ENCODE measurements at places on chromosomes 11 and 22.

DNA sequence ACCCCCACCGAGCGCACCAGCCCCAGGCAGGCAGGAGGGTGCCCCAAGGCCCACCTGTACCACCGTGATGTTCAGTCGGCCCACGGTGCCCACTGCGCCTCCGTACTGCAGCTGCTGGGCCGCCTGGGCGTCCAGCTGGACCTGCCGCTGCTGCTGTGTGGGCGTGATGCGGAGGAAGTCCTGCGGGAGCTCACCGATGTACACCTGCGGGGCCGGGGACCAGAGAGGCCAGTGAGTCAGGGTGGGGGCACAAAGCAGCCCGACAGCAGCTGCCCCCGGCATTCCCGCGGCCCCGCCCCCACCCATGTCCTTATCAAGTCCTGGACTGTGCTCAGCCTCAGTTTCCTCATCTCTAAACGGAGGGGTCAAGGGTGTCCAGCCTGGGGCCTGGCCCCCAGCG lies 13.8 kb downstream of the TOLLIP start:
- DNase-seq, result no peak

GRCh38 chr11:1548221-1549070 lies 23.6 kb downstream of the DUSP8 start:
- DNase-seq, result no peak

- peak; percentile 59 for DNase-seq
Observed at GRCh38 chr11:12175694-12176241, 65.4 kb downstream of the MICAL2 start.

- peak; percentile 16 for DNase-seq
Observed at GRCh38 chr22:37999640-38000272, 15.4 kb upstream of the SOX10 start.

GRCh38 chr11:40293655-40294348 lies 1165.7 kb downstream of the LRRC4C start:
- peak; percentile 70 for DNase-seq

DNA sequence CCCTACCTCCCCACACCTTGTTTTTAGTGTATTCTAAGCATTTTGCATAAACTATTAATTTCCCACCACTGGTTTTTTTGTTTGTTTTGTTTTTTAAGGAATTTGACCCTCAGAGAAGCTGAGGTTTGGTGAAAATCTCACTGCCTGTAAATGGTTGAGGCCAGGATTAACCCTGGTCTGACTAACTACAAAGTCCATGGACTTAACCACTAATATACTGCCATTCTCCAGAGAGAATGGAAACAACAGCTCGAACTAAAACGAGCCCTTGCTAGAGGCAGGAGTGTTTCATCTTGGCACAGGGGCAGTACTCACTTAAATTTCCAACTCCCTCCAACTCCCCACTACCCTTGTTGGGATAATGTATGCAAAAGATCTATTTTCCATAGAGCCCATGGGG lies 3.0 kb downstream of the CTNND1 start:
- DNase-seq, result no peak

- DNase-seq, result peak; percentile 86
Observed at GRCh38 chr11:66421492-66422205, 814 bp downstream of the NPAS4 start.

GRCh38 chr11:99268886-99269285 lies 248.1 kb downstream of the CNTN5 start:
- no peak for DNase-seq

- DNase-seq, result no peak
Observed at GRCh38 chr11:112016765-112017376, 8.3 kb upstream of the DLAT start.

DNA sequence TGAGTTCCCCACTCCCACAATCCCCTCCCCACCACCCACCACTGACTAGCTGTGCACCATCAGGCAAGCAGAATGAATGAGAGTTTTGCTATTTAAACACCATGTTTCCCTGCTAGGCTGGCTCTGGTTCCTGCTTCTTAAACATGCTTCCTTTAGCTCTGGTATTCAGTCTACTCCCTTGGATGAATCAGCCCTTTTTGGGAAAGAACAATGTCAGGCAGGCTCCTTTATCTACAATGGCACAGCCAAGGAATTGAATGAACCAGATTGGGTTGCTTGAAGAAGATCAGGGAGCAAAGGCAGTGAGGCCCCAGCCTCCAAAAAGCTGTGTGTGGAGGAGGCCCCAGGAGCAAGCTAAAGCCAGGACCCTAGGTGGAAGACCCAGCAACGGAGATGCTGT lies 92.9 kb upstream of the ISX start:
- no peak for DNase-seq

GRCh38 chr22:27124351-27124966 lies 467.1 kb downstream of the MIAT start:
- DNase-seq, result no peak

DNA sequence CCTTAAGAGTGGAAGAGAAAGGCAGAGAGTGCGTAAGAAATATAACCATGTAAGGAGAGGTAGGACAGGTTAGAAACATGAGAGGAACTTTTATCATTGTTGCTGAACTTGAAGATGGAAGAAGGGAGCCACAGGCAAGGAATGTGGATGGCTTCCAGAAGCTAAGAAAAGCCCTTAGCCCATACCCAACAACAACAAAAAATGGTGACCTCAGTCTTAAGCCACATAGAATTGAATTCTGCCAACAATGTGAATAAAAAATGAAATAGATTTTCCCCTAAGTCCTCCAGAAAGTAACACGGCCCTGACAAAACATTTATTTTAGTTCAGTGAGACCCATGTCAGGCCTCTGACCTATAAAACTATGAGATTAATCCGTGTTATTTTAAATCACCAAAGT lies 767.3 kb downstream of the FAM181B start:
- DNase-seq, result no peak

DNA sequence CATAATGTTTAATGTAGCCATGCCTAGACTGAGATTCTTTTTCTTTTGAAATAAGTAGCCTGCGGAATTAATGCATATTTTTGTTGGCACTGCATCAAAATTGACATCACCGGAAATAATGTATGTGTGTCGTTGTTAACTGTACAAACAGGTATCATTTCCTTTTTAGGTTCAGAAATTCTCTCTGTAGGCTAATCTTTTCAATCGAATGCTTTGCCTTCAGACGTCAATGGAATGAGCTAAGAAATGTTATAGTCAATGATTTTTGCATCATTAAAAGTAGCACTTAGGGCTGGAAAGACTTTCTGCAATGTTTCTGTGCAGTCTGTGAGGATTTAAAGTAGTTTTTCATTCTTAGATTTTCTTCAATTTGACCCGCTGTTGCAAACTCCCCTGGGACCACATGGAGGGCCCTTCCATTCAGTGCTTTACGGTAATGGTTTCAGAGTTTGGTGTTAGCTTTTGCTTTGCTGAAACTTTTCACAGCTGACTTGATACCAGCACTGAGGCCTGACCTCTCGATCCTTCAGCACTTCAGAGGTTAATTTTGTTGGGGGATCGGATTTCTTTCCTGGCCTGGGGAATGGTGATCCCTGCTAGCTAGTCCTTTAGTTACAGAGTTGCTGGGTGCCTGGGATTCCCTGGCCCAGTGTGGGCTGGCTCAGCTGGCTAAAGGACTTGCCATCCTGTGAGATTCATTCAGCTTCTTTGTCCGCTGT lies 137.8 kb downstream of the DBX1 start:
- peak; percentile 5 for DNase-seq

Measured in GM12865 (cell line).